Kidney (tissue), 22 donors: ENCODE measurements at places on chromosomes 7 and 10. TPM values are rescaled to one million over a fixed set of nuclear protein-coding genes. Genes with fewer than 3 reads are reported as not detected.

Gene FOXI2
- polyA plus RNA-seq = 1.5 TPM

DNA sequence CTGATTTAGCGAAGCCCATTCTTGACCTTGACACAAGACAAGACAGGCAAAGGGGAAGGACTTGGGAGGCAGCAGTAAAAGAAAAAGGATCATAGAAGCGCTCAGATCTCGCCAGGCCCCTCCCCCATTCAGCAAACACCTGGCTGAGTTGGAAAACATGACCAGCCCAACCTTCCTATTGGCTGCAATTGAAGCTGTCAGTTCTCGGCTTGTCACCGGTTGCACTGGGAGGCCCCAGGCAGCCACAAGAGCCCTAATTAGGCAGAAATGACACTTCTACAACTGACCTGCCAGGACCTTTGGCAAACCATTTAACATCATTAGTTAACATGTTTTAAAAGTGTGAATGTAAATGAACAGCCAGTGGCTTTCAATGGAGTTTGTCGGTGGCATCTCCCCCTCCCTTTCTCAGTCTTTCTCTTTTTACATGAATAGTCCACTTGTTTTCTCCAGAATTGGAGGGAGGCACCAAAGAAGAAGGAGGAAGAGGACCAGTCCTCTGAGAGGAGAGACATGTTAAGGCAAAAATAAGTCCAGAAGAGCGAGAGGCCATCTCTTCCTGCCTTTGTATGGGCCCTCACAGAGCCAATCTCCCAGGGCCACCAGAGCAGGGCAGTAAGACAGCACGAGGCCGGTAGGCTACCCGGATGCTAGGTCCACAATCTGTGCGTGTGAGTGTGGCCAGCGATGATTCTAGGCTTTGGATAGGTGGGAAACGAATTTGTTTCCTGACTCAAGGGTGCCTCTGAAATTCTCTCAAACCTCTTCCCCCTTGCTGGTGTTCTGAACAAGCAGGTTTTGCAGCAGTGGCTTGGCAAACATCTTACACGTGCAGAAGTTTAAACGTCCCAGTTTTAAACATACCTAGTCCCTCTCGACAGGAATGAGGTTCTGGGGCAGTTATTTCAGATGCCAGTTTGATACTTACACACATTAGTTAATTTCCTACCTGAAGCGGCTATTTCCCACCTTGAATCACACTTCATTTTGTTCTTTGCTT is 15.0 kb upstream of the ENO4 start:
- H3K27ac ChIP-seq = no peak overlapping the region
- H3K27me3 ChIP-seq = no peaks in the 10 kb centered on the region
- no peak overlapping the region for H3K4me3 ChIP-seq
- H3K4me1 ChIP-seq = no peaks in the 10 kb centered on the region

Gene PTPRN2
- polyA plus RNA-seq = 6.2 TPM

GRCh38 chr7:122305475-122306319 is 1.1 kb upstream of the FEZF1 start:
- no peak overlapping the region for H3K27ac ChIP-seq
- DNase-seq = peak; percentile 52
- no peaks in the 10 kb centered on the region for H3K4me1 ChIP-seq
- H3K4me3 ChIP-seq = no peak overlapping the region
- H3K27me3 ChIP-seq = peaks cover 81% of the 10 kb centered on the region

DNA sequence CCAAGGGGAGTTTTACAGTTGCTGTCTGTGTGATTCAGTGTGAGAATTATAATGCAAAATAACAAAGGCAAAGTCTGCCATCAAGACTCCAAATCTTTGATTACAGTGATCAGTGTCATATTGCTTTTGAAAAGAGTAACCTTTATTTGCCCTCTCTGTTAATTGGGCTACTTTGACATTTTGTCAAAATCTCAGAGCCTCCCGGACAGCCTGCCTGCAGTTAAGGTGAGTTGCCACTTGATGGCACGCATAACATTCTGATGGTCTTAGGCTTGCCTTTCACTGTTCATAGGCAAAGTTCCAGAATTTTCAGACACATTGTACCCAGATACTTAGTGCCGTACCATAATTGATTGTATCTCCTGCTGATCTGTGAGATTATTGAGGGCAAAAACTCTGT is 253.5 kb downstream of the ABCA13 start:
- no peaks in the 10 kb centered on the region for H3K27me3 ChIP-seq
- H3K27ac ChIP-seq = no peak overlapping the region
- no peak for DNase-seq
- no peak overlapping the region for H3K4me3 ChIP-seq
- H3K36me3 ChIP-seq = no peaks in the 10 kb centered on the region

GRCh38 chr10:43228783-43229207 is 38.1 kb downstream of the RASGEF1A start:
- H3K36me3 ChIP-seq = no peaks in the 10 kb centered on the region
- no peak overlapping the region for H3K4me3 ChIP-seq
- no peak overlapping the region for H3K27ac ChIP-seq

GRCh38 chr7:99013266-99014112 is 130.4 kb downstream of the SMURF1 start:
- DNase-seq = no peak
- H3K4me3 ChIP-seq = no peak overlapping the region
- H3K4me1 ChIP-seq = no peaks in the 10 kb centered on the region

DNA sequence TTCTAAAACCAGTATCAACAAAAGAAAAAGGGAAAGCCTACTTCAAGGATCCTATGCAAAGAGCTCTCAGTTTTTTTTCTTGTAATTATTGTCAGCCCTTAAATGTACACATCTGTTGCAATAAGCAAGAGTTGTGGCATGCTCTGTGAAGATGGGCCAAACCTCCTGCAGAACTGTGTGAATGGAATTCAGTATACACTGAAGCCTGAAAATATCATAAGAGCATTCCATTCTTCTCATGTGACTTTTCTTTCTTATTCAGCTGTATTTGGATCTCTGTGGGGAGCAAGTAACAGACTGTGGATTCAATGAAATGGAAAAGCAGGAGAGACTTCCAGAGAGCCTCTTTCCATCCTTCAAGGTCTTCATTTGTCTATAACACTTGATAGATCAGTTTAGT is 130.7 kb downstream of the SAMD9 start:
- H3K4me1 ChIP-seq = no peaks in the 10 kb centered on the region
- no peaks in the 10 kb centered on the region for H3K27me3 ChIP-seq
- no peaks in the 10 kb centered on the region for H3K36me3 ChIP-seq

DNA sequence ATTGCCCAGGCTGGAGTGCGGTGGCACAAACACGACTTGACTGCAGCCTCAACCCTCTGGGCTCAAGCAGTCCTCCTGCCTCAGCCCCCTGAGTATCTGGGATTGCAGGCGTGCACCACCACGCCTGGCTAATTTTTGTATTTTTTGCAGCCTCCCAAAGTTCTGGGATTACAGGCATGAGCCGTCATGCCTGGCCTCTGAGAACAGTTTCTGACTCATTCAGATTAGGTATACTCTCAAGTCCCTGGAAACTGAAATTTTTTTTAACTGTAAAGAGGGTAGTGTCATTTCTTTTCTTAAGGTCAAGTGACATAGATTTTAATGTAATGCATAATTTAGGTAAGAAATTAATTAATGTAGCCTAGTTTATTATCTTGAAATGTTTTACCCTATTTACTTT is 104.7 kb downstream of the SEPTIN7 start:
- no peaks in the 10 kb centered on the region for H3K27me3 ChIP-seq
- H3K36me3 ChIP-seq = peaks cover 5% of the 10 kb centered on the region
- DNase-seq = no peak
- H3K4me3 ChIP-seq = no peak overlapping the region

- DNase-seq = peak; percentile 49
- no peaks in the 10 kb centered on the region for H3K27me3 ChIP-seq
- H3K36me3 ChIP-seq = no peaks in the 10 kb centered on the region
Observed at GRCh38 chr10:13158401-13158800, 3.0 kb upstream of the MCM10 start.

Gene CPN1
- polyA plus RNA-seq = 0.43 TPM

GRCh38 chr7:80232979-80233724 is 98.5 kb downstream of the GNAI1 start:
- H3K27me3 ChIP-seq = no peaks in the 10 kb centered on the region
- no peaks in the 10 kb centered on the region for H3K36me3 ChIP-seq
- H3K4me1 ChIP-seq = peaks cover 5% of the 10 kb centered on the region
- no peak overlapping the region for H3K4me3 ChIP-seq

Gene AKR1D1
- not detected for polyA plus RNA-seq

DNA sequence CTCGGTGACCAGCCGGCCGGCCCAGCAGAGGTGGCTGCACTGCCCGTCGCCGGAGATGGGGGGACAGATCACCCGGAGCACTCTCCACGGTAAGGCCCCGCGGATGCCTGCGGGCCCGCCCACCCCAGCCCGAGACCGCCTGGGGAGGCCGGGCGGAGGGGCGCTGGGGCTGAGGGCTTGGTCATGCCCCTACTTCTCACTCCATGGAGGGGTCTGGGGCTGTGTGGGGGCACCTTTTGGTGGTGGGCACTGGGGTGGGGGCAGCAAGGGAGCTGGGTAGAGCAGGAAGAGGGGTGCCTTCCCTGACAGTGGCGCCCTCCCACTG is 61.8 kb downstream of the NEURL1 start:
- H3K27ac ChIP-seq = no peak overlapping the region
- H3K4me3 ChIP-seq = peak overlapping the region; percentile 29
- H3K4me1 ChIP-seq = no peaks in the 10 kb centered on the region

- no peak for DNase-seq
- no peaks in the 10 kb centered on the region for H3K36me3 ChIP-seq
- H3K27ac ChIP-seq = no peak overlapping the region
- no peaks in the 10 kb centered on the region for H3K27me3 ChIP-seq
Observed at GRCh38 chr10:59025981-59026765, 150.3 kb upstream of the PHYHIPL start.

Gene SPDYE11
- not detected for polyA plus RNA-seq

DNA sequence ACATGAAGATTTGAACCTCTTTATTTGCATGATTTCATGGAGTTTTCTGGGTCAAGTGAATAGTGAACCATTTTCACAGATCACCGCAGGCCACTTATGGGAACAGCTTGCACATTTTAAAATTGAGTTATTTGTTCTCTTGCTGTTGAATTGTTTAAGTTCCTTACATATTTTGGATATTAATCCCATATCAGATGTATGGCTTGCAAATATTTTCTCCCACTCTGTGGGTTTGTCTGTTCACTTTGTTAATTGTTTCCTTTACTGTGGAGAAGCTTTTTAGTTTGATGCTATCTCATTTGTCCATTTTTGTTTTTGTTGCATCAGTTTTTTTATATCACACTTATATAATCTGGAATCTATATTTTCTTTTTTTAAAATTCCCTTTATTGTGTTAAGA is 14.1 kb upstream of the ZC3HAV1L start:
- H3K27me3 ChIP-seq = no peaks in the 10 kb centered on the region

Gene EN2
- not detected for polyA plus RNA-seq

DNA sequence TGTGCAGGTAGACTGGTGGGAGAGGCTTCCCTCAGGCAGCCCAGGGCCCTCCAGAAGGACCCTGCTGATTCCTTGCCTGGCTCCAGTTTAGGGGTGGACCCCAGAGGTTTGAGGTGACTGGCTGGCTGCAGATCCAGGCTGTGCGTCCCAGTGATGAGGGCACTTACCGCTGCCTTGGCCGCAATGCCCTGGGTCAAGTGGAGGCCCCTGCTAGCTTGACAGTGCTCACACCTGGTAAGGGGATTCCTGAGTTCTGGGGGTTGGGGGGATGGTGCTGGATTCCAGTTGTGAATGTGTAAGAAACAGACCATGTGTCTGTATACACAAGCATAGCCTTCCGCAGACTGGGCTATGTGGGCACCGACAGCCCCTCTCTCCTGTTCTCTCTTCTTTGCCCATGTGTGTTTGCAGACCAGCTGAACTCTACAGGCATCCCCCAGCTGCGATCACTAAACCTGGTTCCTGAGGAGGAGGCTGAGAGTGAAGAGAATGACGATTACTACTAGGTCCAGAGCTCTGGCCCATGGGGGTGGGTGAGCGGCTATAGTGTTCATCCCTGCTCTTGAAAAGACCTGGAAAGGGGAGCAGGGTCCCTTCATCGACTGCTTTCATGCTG is 2.7 kb downstream of the KAZALD1 start:
- no peaks in the 10 kb centered on the region for H3K36me3 ChIP-seq
- peaks cover 30% of the 10 kb centered on the region for H3K4me1 ChIP-seq
- H3K4me3 ChIP-seq = no peak overlapping the region
- no peak overlapping the region for H3K27ac ChIP-seq

DNA sequence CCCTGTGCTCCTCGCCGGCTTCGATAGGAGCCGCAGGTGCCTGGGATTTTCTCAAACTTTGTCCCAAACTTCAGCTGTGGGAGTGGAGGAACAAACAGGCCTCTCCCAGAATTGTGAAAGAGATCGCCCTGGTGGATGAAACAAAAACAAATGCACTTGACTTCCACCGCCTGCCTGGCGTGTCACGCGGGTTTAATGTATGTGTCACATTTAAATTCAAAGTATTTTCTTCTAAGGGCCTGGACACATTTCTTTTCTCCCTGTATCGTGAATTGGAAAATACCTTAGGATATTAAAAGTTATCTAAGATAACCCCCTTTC is 694 bp upstream of the WASL start:
- peaks cover 6% of the 10 kb centered on the region for H3K4me1 ChIP-seq
- H3K27ac ChIP-seq = peak overlapping the region; percentile 96
- no peak for DNase-seq

DNA sequence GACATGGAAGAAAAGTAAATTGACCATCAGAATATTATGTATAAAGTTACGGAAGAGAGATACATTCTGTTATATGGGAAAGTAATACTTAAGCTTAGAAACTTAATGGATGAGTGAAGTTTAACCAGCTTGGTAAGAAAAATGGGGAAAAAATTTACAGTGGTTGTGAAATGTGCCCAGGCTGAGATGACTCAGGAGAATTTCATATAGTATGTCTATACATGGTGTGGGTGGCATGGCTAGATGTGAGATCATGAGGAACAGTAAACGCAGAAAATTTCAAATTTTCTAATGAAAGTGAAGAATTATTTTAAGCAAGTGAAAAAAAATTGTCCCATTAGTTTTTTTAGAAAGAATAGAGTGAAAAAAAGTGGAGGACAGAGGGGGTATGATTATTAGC is 552.5 kb upstream of the SORCS1 start:
- H3K36me3 ChIP-seq = no peaks in the 10 kb centered on the region
- DNase-seq = no peak
- no peak overlapping the region for H3K27ac ChIP-seq
- no peaks in the 10 kb centered on the region for H3K4me1 ChIP-seq

DNA sequence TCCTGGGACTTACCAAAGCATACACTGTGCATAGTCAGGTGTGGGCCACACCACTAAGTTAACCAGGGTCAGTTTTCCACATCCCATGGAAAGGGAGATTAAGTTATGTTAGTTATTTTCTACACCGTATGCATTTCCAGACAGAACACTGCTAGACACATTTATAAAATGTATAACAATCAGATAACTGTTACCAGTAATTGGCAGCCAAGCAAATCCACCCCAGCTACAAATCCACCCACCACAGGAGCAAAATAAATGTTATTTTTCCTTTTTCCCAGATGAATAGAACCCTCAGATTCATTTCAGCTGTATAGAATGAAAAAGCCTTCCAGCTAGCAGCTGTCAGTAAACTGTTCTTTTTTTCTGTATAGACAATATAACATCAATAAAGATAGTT is 256.9 kb upstream of the FZD1 start:
- H3K4me3 ChIP-seq = no peak overlapping the region
- no peaks in the 10 kb centered on the region for H3K27me3 ChIP-seq
- H3K36me3 ChIP-seq = no peaks in the 10 kb centered on the region
- no peaks in the 10 kb centered on the region for H3K4me1 ChIP-seq

Gene COBL
- 9.8 TPM for polyA plus RNA-seq

GRCh38 chr10:75660823-75661222 is 229.4 kb downstream of the LRMDA start:
- no peaks in the 10 kb centered on the region for H3K27me3 ChIP-seq
- H3K36me3 ChIP-seq = no peaks in the 10 kb centered on the region

- H3K27me3 ChIP-seq = no peaks in the 10 kb centered on the region
- peaks cover 2% of the 10 kb centered on the region for H3K4me1 ChIP-seq
- H3K36me3 ChIP-seq = no peaks in the 10 kb centered on the region
- peak; percentile 74 for DNase-seq
Observed at GRCh38 chr10:14326581-14326980, 4.1 kb downstream of the FRMD4A start.
